ENCODE measurements at places on chromosomes 4 and X.

- DNase-seq, result no peak
Observed at GRCh38 chr4:25911356-25911755, 2.7 kb upstream of the SMIM20 start.

DNA sequence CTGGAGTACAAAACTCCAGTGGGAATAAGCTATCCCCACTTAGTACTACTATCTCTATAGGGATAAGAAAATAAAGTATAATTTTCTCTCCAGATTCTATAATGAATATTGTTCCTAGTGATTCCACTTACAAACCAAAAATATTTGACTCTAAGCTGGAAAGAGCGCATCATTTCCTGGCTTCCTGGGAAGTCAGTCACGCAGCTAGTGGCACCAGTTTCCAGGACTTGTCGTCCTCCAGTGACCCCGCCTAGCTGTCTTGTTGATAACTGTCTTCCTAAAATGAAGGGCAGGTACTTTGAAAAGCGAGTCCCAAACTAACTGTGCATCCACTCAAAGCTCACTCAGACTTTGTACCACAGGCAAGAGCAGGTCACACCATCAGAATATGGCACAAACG lies 39.3 kb downstream of the LNX1 start:
- no peak for DNase-seq

- DNase-seq, result no peak
Observed at GRCh38 chr4:54855191-54855854, 197.6 kb downstream of the KIT start.

DNA sequence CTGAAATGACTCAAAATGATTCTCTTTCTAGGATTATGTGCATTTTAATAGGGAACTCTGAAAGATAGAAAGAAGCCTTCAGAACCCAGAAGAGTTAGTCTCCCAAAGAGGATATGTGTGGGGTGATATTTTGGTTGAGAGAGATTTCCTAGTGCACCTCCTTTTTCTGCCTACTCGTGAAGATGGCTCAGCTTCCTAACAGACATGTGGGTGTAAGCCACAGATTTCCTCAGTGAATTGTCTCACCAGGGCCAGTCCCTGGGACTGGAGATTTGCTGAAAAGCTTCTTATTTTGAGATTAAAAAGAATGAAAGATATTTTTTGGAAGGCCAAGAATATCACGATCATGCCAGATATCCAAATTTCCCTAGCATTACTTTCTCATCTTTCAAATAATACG lies 42.8 kb downstream of the MAGEB17 start:
- no peak for DNase-seq

- DNase-seq, result no peak
Observed at GRCh38 chr4:61212788-61213187, 12.7 kb downstream of the ADGRL3 start.

- DNase-seq, result no peak
Observed at GRCh38 chr4:119130365-119131065, 5.1 kb upstream of the MYOZ2 start.

DNA sequence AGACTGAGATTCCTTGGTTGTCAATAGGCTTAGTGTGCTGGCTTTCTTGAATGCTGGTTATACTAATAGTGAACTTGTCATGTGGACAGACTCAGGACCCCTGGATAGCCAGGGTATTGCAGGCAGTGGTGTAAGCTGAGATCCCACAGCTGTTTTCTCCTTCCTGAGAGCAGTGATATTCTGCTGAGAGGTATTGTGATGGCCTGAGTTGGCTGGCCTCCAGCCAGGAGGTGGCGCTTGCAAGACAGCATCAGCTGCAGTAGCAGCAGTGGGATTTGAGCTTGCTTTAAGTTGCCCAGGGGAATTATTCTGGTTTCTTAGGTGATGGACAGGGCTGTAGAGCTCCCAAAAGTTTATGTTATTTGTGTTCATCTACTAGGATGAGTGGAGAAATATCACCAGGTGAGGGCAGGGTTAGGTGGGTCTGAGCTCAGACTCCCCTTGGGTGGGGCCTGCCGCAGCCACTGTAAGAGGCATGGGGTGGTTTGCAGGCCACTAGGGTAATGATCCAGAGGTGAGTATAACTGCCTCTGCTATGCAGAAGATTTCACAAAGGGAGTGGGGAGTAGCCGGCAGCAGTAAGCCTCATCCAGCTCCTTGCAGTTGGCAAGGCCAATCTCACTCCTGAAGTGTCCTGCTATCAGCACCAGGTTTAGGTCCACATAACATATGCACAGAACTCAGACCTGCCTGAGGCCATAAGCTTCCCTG lies 66.2 kb downstream of the IL15 start:
- peak; percentile 7 for DNase-seq
